ENCODE measurements at places on chromosomes 4 and X.

DNA sequence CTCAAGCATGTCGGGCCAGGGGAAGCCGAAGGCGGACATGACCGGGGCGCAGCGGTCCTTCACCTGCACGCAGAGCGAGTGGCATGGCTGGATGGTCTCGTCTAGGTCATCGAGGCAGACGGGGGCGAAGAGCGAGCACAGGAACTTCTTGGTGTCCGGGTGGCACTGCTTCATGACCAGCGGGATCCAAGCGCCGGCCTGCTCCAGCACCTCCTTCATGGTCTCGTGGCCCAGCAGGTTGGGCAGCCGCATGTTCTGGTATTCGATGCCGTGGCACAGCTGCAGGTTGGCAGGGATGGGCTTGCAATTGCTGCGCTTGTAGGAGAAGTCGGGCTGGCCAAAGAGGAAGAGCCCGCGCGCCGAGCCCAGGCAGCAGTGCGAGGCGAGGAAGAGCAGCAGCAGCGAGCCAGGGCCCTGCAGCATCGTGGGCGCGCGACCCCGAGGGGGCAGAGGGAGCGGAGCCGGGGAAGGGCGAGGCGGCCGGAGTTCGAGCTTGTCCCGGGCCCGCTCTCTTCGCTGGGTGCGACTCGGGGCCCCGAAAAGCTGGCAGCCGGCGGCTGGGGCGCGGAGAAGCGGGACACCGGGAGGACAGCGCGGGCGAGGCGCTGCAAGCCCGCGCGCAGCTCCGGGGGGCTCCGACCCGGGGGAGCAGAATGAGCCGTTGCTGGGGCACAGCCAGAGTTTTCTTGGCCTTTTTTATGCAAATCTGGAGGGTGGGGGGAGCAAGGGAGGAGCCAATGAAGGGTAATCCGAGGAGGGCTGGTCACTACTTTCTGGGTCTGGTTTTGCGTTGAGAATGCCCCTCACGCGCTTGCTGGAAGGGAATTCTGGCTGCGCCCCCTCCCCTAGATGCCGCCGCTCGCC is at the start of gene SFRP2:
Gene SFRP2, minus strand, starts transcription at position 671 of the 864 bp plus-strand sequence. Its CDS starts 248 bp downstream, at position 423.
- no peak for DNase-seq

DNA sequence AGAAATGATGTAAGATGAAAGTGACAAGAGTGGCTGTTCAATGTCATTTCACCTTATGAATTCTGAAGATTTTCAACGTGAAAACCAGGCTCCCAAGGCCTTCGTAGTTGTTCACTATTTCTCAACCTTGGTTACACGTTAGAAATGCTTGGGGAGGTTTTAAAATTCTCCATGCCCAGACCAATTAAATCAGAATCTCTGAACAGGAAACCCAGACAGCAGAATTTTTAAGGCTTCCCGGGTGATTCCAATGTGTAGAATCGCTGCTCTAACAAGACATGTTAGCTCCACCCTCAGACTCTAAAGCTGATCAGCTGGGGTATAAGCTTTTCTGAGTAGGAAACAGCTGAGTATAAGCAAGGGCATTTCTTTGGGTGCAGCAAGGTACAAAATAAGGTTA is 160.4 kb upstream of the TET2 start:
- no peak for DNase-seq

GRCh38 chrX:43870758-43871419 is 11.4 kb downstream of the MAOB start:
- DNase-seq, result no peak

GRCh38 chr4:183821076-183821853 is 83.8 kb upstream of the STOX2 start:
- DNase-seq, result no peak

- DNase-seq, result no peak
These were observed 6.7 kb upstream of the ERCC6L start for GRCh38 chrX:72245461-72246089.

GRCh38 chr4:56906489-56907393 is 959 bp upstream of the REST start:
- DNase-seq, result no peak

DNA sequence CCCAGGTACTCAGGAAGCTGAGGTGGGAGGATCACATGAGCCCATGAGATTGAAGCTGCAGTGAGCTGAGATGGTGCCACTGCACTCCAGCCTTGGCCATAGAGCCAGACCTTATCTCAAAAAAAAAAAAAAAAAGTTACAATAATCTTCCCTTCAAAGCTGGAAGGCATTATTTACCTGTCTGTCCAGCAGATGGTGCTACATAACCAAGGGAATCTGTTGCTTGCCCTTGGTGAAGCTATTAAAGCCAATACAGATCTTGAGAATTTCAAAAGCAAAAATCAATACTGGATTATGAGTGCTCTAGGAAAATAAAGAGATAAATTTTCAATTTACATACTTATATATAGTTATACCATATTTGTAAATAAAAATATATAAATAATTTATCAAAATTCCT is 25.9 kb downstream of the PKD2 start:
- no peak for DNase-seq

GRCh38 chrX:121886557-121886956 is 839.1 kb downstream of the GLUD2 start:
- no peak for DNase-seq

GRCh38 chr4:66489783-66490452 is 819.6 kb upstream of the EPHA5 start:
- no peak for DNase-seq

GRCh38 chrX:122945328-122945727 is 238.8 kb upstream of the GRIA3 start:
- no peak for DNase-seq

DNA sequence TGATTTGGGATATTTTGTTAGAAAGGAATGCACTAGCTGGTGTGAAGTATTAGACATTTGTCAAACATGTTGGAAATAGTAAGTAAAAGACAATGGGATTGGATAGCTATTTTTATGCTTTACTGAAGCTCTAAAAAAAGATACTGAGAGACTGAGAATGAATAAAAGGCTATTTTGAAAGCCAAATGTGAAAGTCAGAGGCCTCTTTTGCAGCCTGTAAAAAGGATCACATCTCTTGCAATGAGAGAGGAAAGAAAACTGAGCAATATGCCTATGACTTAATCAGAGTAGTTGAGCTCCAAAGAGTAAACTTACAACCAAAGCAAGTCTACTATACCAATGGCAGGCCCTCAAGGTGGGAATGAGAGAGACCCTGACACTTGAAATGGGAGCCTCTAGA is 212.6 kb upstream of the LCORL start:
- DNase-seq, result no peak

DNA sequence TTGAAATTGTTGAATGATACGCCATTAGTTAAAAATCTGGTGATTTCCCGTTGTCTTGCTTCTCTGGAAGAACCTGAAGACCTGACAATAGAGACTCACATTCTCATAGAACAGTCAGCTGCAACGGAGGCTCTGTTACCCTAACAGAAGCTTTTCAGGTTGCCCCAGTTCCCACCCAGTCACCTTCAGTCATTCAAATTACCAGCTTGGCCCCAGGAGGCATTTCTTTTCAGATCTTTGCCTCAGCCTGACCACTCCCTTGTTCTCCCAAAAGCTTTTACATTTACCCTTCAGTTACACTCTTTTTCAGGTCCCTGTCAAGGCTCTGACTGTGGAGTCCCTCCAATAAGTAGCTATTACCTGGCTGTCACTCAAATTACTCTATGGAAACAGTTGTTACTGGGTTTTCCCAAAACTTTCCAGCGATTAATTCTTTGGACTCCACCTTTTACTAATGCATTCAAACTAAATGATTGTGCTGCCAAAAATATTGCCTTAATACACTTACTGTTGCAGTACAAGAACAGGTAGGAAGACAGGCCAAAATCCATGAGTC is 162.2 kb upstream of the FTHL17 start:
- no peak for DNase-seq

- DNase-seq, result no peak
These were observed 74.8 kb downstream of the HTRA3 start for GRCh38 chr4:8344377-8344776.

DNA sequence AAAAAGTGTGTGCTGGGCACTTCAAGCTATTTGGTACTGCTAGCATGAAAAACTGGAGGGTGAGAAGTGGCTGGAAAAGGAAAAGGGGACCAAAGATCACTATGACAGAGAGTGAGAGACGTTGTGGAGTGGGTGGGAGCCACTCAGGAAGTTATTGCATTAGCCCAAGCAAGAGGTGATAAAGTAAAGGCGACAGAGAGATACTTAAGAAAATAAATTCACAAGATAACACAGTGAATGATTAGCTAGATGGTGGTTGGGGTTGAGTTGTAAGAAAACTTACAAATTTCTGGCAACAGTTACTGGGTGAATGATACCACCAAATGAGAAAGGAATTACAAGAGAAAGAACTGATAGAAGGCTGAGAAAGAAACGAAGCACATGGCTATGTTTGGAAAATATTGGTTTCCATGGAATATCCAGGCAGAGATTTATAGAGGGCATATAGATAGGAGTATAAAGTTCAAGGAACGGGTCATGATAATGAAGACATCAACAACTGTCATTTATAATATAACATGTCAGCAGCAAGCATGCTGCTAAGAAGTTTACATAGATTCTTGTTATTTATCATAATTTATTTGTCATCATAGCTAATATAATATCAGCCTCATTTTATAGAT is 60.7 kb downstream of the CASK start:
- no peak for DNase-seq

GRCh38 chrX:99137488-99137887 is 1272.6 kb downstream of the PCDH19 start:
- no peak for DNase-seq

- DNase-seq, result peak; percentile 11
These were observed 78.0 kb downstream of the ACOX3 start for GRCh38 chr4:8362483-8362882.

DNA sequence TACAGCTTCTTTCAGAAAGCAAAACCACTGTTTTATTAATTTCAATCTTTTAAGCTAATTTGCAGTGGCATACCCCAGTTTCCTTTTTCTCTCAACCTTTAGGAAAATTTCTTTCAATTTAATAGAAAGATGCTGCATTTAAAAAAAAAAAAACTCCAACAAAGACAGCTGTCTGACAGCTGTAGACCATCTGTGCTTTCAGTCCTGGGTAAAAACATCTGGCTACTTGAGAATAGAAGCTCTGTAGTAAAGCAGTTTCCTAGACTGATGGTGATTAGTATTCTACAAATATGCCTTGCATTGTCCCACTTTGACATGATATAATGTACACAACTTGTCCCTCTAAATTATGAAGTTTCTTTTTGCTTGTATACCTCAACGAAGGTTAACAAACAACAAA is 197.8 kb downstream of the EDA start:
- DNase-seq, result no peak

- no peak for DNase-seq
These were observed 260.7 kb downstream of the COL25A1 start for GRCh38 chr4:109041463-109042360.

GRCh38 chr4:151930372-151930771 is 169.6 kb upstream of the GATB start:
- DNase-seq, result no peak

DNA sequence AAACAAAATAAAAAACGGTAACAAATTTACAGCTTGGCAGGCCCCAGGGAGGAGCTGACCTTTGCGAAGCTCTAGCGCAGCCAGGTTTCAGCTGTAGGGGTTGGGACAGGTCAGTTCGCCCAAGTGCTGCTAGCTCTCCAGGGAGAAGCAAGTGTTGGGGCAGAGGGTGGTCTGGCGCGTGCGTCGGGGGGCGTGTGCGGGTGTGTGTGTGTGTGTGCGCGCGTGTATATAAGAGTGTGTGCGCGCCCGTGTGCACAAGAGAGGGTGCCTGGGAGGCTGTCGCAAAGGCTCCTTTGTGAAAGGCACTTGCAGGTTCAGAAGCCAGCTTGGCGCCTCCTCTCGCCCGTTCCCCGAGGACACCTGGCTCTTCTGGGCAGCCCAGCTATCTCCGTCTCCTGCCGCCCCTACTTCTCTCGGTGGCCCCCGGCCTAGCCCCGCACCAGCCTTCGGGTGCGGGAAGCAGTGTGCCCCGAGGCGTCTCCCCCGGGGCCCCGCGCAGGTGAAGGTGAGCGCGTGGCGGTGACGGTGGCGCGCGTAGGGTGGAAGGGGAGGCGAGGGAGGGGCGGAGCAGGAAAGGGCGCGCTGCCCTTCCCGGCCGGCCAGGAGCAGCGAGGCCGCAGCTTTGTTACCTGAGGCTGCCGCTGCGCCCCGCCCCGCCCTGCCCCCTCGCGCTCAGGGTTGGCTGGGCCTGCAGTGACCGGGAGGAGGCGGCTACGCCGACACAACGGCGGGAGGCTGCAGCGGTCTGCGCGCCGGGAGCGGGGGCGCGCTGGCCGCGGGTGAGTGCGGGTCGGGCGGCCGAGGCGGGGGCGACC is at the start of gene FHDC1:
Gene FHDC1, plus strand, starts transcription at position 693 of the 815 bp plus-strand sequence. CDS start 6,735 bp downstream, outside the sequence.
- peak; percentile 9 for DNase-seq

- no peak for DNase-seq
These were observed 191.8 kb downstream of the PDGFC start for GRCh38 chr4:156779774-156780173.

DNA sequence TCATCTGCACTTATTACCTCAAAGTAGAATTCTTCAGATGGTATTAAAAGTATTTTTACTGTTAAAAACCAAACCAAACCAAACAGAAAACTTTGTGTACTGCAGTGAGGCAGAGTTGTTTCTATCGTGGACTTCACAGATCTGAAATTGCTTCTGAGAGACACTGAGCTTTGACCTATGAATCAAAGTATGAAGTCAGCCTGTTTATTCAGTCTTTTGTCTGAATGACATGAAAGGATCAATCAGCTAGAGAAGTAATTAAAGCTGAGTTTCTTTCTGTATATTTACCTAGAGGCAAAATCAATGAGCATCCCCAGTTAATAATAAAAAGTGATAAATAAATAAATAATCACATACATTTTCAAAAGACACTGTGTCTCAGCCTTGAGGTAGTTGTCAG is 2121.0 kb downstream of the PCDH7 start:
- no peak for DNase-seq

GRCh38 chr4:74322301-74322700 is 14.0 kb downstream of the EPGN start:
- no peak for DNase-seq

DNA sequence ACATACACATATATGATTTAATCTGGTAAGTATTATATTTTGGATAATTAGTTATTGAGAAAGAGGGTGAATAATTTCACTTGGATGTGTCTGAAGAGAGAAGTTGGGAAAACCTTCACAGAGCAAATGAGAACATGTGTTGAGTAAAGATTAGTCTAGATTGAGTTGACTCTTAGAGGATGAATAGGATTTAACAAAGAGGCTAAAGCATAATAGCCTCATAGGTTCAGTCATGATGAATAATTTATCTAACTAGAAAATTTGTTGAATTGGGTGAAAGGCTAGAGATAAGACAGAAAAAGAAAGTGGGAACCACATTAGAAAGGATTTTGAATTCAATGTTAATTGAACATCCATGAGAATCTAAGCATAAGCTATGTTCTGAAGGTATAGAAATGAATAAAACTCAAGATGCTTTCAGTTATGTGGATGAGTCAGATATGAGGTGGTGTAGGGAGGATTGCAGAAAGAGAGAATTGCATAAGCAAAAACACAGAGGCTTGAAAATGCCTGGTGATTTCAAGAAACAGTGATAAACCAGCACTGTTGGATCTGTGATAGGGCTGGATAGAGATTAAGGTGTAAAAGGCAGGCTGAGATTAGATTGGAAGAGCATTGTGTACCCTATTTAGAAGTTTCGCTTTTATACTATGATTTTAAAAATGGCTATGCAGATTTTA is 207.6 kb upstream of the NR3C2 start:
- no peak for DNase-seq
